ENCODE measurements at places on chromosomes 16 and 17.

DNA sequence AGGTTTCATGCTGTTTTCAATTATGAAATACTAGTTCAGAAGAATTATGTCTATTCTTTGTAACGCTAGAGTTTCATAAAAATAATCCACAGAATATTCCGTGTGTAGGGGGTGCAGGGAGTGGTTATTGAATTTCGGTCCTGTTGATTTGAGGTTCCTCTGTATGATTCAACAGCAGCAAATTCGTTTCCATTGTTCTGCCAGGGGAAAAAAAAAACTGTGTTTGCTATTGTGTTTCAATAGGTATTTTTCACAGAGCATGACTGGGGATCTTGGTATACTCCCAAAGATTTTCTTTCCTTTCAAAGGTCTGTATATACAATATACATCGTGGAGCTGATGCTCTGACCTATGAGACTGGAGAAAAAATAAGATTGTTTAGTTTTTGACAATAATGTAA lies 15.8 kb downstream of the SHISA9 start:
- DNase-seq, result no peak

DNA sequence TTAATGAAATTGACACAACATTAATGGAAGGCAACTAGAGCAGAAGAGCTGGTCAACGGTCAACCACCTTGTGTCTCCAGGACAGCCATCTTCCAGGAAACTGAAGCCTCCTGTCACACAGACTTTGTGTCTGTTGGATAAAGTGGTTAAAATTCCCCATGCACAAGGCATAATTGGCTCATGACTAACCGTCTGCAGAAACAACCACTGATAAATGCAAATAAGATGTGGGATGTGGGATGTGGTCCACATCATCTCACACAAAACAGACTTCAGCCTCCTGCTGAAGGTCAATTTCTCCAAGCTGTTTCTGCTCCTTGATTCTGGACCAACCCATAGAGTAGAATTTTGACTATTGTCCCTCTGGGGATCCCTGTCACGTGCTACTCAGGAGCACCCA lies 26.9 kb upstream of the XYLT1 start:
- DNase-seq, result no peak

DNA sequence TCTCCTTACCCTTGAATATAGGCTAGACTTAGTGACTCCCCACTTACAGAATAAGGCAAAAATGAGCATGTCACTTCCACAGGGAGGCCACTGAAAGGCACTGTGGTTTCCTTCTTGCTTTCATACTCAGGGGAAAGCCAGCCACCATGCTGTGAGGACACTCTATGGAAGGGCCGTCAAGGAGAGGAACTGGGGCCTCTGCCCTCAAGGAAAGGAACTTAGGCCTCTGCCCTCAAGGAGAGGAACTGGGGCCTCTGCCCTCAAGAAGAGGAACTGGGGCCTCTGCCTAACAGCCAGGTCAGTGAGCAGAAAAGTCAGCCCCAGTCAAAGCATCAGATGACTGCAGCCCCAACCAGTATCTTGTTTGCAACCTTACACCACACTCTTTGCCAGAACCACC lies 30.1 kb downstream of the VPS35 start:
- DNase-seq, result no peak

DNA sequence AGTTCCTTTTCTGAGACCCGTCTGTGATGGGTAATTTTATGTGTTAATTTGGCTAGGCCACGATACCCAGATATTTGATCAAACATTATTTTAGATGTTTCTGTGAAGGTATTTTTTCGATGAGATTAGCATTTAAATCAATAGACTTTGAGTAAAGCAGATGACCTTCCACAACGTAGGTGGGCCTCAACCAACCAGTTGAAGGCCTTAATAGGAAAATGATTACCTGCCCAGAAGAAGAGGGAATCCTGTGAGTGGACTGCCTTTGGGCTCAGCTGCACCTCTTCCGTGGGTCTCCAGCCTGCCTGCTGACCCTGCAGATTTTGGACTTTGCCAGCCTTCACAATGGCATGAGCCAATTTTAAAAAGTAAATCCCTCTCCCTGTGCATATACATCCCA lies 61.6 kb upstream of the WSB1 start:
- no peak for DNase-seq

- DNase-seq, result no peak
Observed at GRCh38 chr17:82013772-82014321, 8.8 kb downstream of the CENPX start.

DNA sequence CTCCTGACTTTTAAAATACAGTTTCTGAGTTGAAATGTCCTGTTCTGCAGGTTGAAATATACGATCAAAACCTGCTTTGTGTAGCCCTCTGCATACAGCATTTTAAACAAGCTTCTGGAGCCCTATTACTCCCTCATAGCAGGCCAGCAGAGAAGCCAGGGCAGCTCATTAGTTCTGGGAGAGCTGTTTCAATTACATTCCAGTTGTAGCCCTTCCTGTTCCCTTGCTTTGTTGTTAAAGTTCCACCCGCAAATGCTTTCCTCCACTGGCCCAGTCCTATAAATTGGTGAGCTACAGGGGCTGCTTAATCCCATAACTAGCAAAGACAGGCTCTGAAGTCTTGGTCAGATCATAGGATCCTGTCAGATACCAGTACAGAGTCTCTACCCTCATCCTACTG lies 162.5 kb downstream of the SLC39A11 start:
- no peak for DNase-seq

GRCh38 chr17:45722161-45722560 lies 62.0 kb upstream of the CRHR1 start:
- DNase-seq, result no peak
